Sigmoid colon (tissue), 7 donors: ENCODE measurements at places on chromosomes 12 and 14. TPM values are rescaled to one million over a fixed set of nuclear protein-coding genes. Genes with fewer than 3 reads are reported as not detected.

SLC24A4 gene
- 1.4 TPM for total RNA-seq

TMEM117 gene
- 21.4 TPM for total RNA-seq

SLC35F4 gene
- total RNA-seq: not detected

RIPK3 gene
- total RNA-seq: 2.6 TPM

NTN4 gene
- total RNA-seq: 17.4 TPM

IAPP gene
- total RNA-seq: not detected

IL22 gene
- total RNA-seq: not detected

RPL36AL gene
- 322 TPM for total RNA-seq

MOK gene
- total RNA-seq: 13.0 TPM

AQP5 gene
- total RNA-seq: not detected

CMA1 gene
- 3.3 TPM for total RNA-seq

MMP17 gene
- total RNA-seq: 2.7 TPM

ASIC1 gene
- 5.7 TPM for total RNA-seq

PTCSC3 gene
- total RNA-seq: not detected

DNA sequence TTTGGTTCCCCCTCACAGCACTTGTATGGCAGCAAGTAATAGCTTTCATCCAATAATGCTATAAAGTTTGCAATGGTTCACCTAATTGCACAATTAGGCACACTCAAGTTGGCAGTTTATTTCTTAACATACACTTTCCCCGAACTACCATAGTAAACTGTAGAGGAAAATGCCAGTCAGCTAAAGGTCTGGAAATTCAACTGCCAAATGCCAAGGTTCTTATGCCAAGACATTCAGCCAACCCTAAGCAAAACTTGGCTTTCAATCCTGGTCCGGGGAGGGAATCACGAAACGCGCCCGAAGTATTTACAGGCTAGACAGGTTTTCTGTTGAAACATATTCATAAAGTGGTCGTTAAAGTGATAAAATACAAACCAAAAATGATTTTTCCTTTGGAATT, 1512.4 kb upstream of the FLRT2 start:
- H3K27me3 ChIP-seq: no peaks in the 10 kb centered on the region
- no peak overlapping the region for H3K4me3 ChIP-seq
- DNase-seq: no peak
- H3K36me3 ChIP-seq: no peaks in the 10 kb centered on the region

GRCh38 chr14:85798856-85799255, 268.9 kb downstream of the FLRT2 start:
- H3K4me3 ChIP-seq: no peak overlapping the region
- H3K27ac ChIP-seq: no peak overlapping the region
- no peak for DNase-seq
- no peaks in the 10 kb centered on the region for H3K36me3 ChIP-seq
- no peaks in the 10 kb centered on the region for H3K4me1 ChIP-seq
- no peaks in the 10 kb centered on the region for H3K27me3 ChIP-seq

DNA sequence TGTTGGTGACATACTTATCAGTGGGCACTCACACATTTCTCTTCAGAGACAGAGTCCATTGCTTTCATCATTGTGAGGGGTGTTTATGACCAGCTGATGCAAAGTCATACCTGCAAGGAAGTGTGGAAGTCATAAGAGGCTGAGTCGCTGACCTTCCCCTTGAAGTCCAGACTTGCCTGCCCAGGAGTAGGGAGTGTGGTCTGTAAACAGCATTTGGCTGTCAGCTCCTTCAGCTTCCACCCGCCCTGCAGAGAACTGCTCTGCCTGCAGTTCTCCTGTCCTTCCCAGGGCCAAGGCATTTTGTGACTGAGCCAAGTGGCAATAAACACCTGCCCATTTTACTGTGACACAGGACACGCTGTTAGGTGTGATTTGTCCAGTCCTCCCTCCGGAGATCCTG, 801.3 kb downstream of the BCL11B start:
- DNase-seq: no peak
- H3K27me3 ChIP-seq: no peaks in the 10 kb centered on the region
- no peak overlapping the region for H3K27ac ChIP-seq

- DNase-seq: no peak
- no peaks in the 10 kb centered on the region for H3K27me3 ChIP-seq
- H3K4me1 ChIP-seq: no peaks in the 10 kb centered on the region
- H3K4me3 ChIP-seq: no peak overlapping the region
Measured at GRCh38 chr12:109386059-109386433, 38.3 kb downstream of the MYO1H start.

DNA sequence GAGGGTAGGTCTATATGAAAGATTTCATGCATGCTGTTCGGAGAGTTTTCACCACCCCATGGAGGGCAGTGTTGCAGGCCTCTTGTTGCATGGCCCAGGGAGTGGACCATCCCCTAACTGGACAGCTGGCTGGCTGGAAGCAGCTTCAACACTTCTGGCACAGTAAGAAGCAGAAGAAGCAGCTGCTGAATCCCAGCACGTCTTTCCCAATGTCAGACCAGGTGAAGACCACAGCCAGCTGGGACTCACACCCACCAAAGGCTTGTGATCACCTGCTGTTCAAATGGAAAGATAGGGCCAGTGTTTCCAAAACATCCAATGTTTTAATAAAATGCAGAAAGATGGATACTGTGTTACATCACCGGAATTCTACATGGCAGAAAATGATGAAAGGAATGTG, 1423.6 kb downstream of the AACS start:
- no peak overlapping the region for H3K27ac ChIP-seq
- H3K4me3 ChIP-seq: no peak overlapping the region
- H3K36me3 ChIP-seq: no peaks in the 10 kb centered on the region
- DNase-seq: no peak
- H3K27me3 ChIP-seq: no peaks in the 10 kb centered on the region

- no peak overlapping the region for H3K27ac ChIP-seq
- H3K4me3 ChIP-seq: no peak overlapping the region
- no peaks in the 10 kb centered on the region for H3K27me3 ChIP-seq
- peaks cover 19% of the 10 kb centered on the region for H3K4me1 ChIP-seq
Measured at GRCh38 chr12:6529291-6529737, 5.0 kb upstream of the GAPDH start.

GRCh38 chr12:15364221-15365160, 42.2 kb downstream of the PTPRO start:
- DNase-seq: no peak
- no peaks in the 10 kb centered on the region for H3K27me3 ChIP-seq
- no peaks in the 10 kb centered on the region for H3K4me1 ChIP-seq
- H3K36me3 ChIP-seq: no peaks in the 10 kb centered on the region

- H3K27ac ChIP-seq: no peak overlapping the region
- no peak overlapping the region for H3K4me3 ChIP-seq
- no peaks in the 10 kb centered on the region for H3K4me1 ChIP-seq
- H3K36me3 ChIP-seq: no peaks in the 10 kb centered on the region
- no peaks in the 10 kb centered on the region for H3K27me3 ChIP-seq
Measured at GRCh38 chr14:21723431-21724045, 49.9 kb upstream of the OR4E1 start.

- no peak overlapping the region for H3K27ac ChIP-seq
- no peaks in the 10 kb centered on the region for H3K27me3 ChIP-seq
- no peaks in the 10 kb centered on the region for H3K36me3 ChIP-seq
Measured at GRCh38 chr12:113030875-113031525, 25.5 kb upstream of the DTX1 start.

- H3K27ac ChIP-seq: no peak overlapping the region
- no peak overlapping the region for H3K4me3 ChIP-seq
- H3K4me1 ChIP-seq: peaks cover 21% of the 10 kb centered on the region
- no peak for DNase-seq
Measured at GRCh38 chr14:64928239-64929013, 14.1 kb downstream of the GPX2 start.

DNA sequence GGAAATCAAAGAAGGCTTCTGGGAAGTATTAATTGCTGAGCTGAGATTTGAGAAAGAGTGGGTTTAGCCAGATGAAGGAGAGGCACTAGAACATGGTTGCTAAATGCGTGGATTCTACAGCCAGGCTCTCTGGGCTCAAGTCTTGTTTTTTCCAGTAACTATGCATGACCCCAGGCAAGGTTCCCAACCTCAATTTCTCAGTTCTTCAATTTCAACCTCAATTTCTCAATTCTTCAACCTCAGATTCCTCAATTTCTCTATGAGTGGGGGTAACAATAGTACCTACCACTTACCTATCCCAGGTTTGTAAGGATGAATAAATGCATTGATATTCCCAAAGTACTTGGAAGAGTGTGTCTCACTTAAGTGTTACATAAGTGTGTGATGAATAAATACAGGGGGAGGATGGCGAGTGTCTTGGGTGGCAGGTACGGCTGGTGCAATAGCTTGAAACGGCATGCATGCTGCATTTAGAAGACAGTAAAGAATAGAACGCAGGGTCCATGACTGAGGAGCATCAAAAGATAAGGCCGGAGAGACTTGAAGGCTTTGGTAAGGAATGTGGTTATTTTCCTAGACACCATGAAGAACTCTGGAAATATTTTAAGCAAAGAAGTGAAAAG, 149.1 kb upstream of the ATP2B1 start:
- H3K27ac ChIP-seq: no peak overlapping the region
- no peak for DNase-seq
- H3K27me3 ChIP-seq: no peaks in the 10 kb centered on the region

DNA sequence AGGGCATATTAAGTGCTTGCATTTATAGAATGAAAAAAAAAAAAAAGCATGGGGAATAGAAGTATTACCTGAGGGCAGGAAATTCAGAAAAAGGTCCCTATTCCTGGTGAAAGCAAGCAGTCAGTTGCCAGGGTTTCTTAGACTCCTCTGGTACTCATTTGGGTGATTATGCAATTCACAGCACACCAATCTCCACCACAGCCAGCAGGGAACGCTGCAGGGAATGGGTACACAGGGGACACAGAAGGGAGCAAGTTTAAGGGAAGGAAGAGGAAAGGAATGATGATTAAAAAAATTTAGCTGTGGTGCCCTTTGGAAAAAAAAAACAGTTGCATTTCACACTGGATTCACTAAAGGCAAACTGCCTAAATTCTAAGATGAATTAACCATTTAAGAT, 14.2 kb downstream of the BLTP3B start:
- H3K4me1 ChIP-seq: no peaks in the 10 kb centered on the region
- no peaks in the 10 kb centered on the region for H3K36me3 ChIP-seq
- no peak for DNase-seq
- H3K27me3 ChIP-seq: no peaks in the 10 kb centered on the region

DNA sequence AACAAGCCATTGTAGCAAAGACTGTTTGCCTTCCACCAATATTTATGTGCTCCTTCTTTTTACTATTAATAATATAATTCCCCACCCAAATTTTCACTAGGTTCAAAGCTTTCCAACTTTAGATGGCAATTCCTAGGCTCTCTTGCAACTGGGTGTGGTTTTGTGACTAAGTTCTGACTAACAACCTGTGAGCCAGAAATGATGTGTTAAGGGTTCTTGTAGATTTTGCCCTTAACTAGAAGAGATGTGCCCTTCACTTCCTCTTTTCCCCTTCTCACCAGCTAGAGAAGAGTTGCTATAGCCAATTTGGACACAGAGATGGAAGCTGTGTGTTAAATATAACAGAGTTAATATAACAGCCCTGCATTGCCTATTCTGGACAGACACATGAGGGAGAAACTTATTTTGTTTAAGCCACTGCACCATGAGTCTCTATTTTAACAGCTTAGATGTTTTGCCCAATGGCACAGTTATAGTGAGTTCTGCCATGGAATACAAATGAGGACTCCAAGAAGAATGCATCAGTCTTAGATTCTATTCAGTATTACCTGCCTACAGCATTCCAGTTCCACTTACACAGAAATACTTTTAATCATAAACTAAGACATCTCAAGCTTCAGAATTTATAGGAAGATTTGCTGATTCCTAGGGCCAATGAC, 216.2 kb downstream of the DUSP6 start:
- H3K4me3 ChIP-seq: no peak overlapping the region
- no peaks in the 10 kb centered on the region for H3K36me3 ChIP-seq
- H3K27ac ChIP-seq: no peak overlapping the region
- no peaks in the 10 kb centered on the region for H3K27me3 ChIP-seq
- no peak for DNase-seq

- peak overlapping the region; percentile 58 for H3K4me3 ChIP-seq
- H3K27me3 ChIP-seq: no peaks in the 10 kb centered on the region
- peak overlapping the region; percentile 30 for H3K27ac ChIP-seq
- no peaks in the 10 kb centered on the region for H3K36me3 ChIP-seq
- DNase-seq: no peak
Measured at GRCh38 chr12:3200032-3200617, 122.9 kb downstream of the TSPAN9 start.

DNA sequence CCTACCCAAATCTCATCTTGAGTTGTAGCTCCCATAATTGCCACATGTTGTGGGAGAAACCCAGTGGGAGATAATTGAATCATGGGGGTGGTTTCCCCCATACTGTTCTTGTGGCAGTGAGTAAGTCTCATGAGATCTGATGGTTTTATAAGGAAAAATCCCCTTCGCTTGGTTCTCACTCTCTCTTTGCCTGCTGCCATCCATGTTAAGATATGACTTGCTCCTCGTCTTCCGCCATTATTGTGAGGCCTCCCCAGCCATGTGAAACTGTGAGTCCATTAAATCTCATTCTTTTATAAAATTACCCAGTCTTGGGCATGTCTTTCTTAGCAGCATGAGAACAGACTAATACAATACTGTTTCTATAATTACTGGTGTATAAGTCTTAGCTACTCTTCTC, 6.5 kb upstream of the BCAT1 start:
- no peak overlapping the region for H3K27ac ChIP-seq
- DNase-seq: no peak
- no peaks in the 10 kb centered on the region for H3K4me1 ChIP-seq
- H3K36me3 ChIP-seq: no peaks in the 10 kb centered on the region
- H3K27me3 ChIP-seq: no peaks in the 10 kb centered on the region

- no peaks in the 10 kb centered on the region for H3K36me3 ChIP-seq
- H3K4me3 ChIP-seq: no peak overlapping the region
- no peak overlapping the region for H3K27ac ChIP-seq
- H3K27me3 ChIP-seq: no peaks in the 10 kb centered on the region
Measured at GRCh38 chr12:132561427-132562156, 48.8 kb downstream of the LRCOL1 start.

- peak within 1 kb of the TSS; percentile 53 for H3K4me3 ChIP-seq
- DNase-seq: peak; percentile 95
- H3K4me1 ChIP-seq: peaks cover 34% of the 10 kb centered on the region
Measured at GRCh38 chr12:7092229-7092985, at the start of gene C1R. TSS of gene C1R (minus strand) at chr12:7092445. CDS start at chr12:7092388, 57 bp downstream.

DNA sequence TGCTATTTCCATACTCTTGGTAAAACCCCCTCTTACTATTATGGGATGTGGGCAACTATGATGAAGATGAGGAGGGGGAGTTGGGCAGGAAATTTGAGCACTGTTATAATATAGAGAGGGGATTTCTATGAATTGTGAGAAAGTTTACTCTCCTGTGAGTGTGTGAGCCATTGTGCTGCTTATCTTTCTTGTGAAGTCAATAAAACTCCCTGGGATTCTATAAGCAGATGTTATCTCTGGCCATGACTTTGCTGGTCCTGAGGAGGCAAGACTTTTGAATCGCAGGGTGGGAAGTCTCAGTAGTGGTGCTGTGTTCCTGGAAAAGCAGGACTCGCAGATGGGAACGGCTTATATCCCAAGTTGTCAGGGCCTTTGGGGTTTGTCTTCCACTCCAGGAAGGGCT, 62.2 kb downstream of the EMP1 start:
- H3K4me1 ChIP-seq: peaks cover 5% of the 10 kb centered on the region
- H3K27me3 ChIP-seq: no peaks in the 10 kb centered on the region
- no peaks in the 10 kb centered on the region for H3K36me3 ChIP-seq
- no peak overlapping the region for H3K27ac ChIP-seq
